ENCODE measurements at places on chromosomes 13 and 19.

DNA sequence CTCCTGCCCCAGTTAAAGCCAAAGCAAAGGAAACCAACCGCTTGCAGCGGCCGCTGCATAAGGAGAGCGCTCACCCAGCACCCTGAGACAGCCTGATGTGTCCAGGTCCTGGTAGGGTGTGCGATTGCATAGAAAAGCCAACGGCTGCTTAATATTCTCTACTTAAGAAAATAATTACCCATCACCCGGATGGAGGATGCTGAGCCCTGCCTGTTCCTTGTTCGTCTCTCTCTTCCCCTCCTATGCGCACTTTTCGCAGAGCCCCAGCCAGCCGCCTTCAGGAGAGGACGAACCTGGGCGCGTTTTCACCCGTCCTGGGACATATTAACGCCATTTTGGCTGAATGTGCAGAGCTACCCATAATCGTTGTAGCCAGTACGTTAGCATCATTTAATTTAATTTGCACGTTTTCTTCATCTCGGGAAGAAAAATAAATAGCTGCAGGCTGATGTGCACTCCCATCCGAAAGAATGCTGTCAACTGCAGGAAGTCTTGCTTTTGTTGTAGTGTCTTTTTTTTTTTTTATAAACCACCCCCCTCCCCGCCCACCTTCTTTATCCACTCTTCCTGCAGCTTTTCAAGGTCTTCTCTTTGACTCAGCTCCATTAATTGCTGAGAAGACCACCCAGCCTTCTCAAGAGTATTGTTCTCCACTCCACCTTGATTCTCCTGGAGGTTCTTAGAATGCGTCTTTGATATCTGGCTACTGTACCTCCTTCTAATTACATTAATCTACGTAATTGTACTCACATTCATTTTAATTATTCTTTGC is 214.5 kb downstream of the TEX29 start:
- DNase-seq = no peak

DNA sequence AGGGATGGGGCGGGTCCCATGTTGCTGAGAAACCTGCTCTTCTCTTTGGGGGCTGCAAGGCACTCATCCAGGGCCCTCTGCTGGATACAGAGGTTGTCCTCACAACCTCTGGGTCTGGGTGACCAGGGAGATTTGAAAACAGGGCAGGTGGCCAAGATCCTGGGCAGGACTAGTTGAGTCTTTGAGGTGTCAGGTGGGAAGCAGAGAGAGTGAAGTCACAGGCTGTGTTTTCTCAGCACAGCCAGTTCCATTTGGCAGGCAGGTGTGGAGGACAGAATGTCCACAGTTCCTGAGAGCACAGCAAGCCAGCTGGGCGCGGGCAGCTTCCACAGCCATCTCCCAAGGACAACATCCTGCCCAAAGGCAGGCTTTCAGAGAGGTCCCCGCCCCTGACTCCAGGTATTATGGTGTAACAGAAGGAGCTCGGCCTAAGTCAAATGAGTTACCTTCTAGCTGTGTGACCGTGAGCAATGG is 118.8 kb downstream of the NUFIP1 start:
- no peak for DNase-seq

- no peak for DNase-seq
Measured at GRCh38 chr13:112905990-112906641, 62.9 kb upstream of the MCF2L start.

DNA sequence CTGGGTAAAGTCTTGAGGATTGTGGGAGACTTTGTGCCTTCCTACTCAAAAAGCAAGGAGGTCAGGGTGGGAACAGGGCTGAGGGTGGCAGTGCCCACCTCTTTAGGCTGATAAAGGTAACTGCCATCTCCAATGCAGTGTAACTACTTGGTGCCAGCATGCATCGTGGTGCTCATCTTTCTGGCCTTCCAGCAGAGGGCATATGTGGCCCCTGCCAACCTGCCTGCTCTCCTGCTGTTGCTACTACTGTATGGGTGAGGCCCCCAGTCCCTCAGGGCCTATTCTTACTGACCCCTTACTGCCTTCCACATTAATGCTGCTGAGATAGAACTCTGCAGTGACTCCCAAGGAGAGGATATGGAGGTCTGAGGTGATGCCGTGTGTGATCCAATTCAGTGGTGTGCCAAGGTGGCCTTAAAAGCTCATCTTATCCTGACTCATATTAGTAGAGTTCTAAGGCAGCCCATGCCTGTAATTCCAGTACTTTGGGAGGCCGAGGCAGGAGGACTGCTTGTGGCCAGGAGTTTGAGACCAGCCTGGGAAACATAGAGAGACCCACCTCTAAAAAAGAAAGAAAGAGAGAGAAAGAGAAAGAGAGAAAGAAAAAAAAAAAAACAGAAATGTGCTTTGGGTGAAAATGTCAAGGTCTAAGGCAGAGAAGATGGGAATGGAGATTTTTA is 9.7 kb upstream of the ARHGAP45 start:
- DNase-seq = no peak

- no peak for DNase-seq
Measured at GRCh38 chr19:10680545-10681135, 20.6 kb upstream of the QTRT1 start.

GRCh38 chr13:45367358-45367757 is 26.4 kb upstream of the TPT1 start:
- DNase-seq = no peak

DNA sequence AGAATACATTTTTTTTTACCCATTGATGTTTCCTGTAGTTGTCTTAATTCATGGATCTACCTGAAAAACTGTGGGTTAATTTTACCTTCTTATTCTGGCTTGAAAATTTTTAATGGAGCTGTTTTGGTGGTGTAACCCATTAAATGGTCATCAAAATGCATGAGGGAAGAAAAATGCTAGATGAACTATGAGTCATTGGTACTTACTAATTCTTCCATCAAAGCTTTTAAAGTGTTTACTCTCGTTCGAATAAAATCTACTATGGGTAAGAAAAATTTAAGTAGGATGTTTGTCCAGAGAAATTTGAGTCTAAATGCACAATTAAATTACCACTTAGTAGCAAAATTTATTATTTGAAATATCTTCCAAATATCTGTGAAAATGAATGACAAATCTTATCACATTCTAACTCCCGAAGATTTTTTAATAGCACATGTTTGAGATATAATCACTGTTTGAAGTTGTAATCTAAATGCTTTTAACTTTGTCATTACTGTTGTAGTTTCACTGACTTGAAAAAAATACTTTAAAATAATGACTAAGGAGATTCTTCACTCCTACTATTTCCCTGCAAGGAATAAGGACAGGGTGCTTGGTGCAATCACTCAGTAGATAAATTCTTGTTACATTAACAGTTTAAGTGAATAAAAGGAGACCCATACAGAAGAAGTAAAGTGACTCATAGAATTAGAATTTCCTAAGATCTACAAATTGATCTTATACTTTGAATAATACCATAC is 437.7 kb downstream of the IRS2 start:
- no peak for DNase-seq

DNA sequence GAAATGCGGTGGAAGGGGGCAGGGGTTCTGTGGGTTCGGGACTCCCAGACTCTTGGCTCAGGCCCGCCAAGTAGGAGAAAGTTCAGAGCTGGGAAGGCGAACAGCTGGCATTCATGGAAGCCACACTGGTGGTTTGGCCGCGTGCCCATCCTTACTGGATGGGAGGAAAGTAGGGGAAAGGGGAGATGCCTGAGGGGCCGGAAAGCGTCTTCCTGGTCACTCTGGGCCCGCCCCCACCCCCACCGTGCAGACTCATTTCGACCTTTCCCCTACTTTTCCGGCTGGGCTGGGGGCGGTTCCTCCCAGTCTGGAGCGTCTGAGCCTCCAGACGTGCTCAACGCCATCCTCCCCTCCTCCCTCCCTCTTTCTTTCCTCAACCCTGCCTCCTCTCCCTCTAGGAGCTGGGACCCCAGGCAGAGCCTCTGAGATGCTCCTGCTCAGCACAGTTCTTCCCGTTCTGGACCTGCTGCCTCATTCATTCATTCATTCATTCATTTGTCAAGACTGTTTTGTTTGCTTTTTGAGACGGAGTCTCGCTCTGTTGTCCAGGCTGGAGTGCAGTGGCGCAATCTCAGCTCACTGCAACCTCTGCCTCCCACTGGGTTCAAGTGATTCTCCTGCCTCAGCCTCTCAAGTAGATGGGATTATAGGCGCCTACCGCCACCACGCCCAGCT is 3.5 kb downstream of the ANGPTL4 start:
- no peak for DNase-seq

- no peak for DNase-seq
Measured at GRCh38 chr13:52868190-52868589, 19.8 kb upstream of the PCDH8 start.

GRCh38 chr13:48349525-48349924 is 46.0 kb downstream of the RB1 start:
- DNase-seq = no peak

All from right renal pelvis (tissue), 4 donors.